ENCODE measurements at places on chromosomes 11 and 22.

DNA sequence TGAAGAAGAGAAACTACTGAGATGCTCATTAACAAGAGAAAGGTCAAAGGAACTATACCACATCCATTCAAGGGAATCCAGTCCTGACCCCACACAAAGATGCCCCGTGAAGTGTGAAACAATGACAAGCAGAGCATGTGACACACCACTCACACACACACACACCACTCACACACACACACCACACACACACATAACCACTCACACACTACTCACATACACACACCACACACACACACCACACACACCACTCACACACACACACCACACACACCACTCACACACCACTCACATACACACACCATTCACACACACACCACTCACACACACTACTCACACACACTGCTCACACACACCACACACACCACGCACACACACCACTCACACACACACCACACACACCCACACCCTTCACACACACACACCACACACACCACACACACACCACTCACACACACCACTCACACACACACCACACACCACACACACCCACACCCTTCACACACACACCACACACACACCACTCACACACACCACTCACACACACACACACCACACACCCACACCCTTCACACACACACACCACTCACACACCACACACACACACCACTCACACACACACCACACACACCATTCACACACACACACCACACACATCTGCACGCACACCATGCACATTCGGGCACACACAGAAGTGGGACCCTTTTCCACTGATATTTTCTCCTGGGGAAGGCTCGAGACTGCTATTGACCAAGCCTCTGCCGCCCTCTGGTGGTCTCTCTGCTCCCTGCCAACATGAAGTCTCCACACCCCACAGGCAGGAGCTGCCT is 32.0 kb upstream of the COMT start:
- DNase-seq, result peak; percentile 89

DNA sequence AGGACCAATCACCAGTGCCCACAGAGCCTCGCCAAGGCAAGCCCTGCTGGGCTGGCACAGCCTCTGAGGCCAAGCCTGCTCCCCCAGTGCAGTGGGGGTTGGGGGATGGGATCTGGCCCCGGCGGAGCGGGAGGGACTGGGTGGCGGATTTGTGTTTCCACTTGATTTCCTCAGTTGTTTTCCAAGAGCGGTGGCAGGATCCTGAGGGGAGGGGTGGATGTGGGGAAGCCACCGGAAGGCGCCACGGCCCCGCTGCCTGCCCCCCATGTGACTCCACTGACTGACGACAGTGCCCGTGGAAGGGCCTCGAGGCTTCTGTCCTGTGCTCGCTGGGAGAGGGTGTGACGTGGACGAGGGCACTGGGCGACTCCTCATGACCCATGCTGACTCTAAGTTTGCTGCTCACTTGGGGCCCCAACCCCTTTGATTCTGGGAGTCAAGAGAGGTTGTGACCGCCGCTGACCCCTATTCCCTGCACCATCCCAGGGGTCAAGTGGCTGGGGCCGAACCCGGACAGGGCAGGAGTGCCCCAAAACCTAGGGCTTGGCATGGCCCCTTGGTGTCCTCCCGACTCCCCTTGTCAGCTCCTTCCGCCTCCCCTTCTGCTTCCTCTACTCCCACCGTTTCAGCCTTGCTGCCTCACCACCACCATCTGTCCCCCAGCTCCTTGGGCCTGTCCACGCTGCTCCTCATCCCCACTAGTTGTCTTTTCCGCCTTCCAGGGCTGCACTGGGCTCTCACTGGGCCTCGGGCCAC is 23.5 kb upstream of the PICK1 start:
- DNase-seq, result no peak

DNA sequence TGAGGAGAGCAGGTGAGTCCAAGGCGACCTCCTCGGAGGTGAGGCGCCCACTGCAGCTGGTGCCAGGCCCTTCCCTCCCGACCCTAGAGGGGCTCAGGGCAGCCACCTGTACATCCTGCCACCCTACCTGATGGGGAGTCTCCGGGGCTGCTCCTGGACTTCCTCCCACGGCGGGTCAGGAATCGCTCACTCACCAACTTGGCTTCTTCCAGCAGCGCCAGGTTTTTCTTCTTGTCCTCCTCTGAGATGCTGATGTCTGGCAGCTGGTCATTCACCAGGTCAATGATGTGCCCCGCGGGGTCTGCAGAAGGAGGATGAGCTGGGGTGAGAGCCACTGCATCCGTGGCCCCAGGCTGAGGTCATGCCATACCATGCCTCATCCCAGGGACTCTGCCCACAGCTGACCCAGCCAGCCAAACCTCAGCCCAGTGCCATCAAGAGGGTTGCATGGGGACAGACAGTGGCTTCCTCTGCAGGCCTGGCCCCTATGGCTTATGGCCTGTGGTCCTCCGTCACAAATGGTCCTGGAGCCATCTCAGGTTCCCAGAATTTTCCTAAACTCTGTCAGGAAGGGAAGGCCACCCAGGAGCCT is 61.0 kb upstream of the LYVE1 start:
- no peak for DNase-seq

DNA sequence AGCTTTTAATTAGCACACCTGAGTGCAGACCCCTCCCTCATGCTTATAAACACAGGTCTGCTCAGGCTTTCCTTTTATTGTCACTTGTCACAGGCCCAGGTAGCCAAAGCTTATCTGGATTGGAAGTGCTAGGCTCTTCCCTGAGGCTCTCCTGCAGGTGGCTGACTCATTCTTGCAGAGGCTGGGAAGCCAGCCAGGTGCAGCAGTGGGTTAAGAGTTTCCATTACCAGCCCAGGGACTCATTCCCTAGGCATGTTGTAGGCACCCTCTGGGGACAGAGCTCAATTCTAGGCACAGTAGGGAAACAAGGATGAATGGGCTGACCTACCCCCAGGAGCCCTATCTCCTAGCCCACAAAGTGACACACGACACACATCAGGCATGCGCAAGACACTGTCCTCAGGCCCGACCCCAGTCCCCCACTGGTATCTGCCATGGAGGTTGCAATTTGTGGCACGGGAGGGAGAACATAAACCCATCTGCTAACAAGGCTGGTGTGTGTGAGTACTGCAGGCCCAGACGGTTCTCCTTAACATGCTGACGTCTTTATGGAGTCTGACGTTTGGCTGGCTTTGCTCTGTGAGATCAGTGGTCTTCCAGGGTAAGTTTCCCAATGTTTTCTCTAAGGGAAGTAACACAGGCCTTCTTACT is 94.2 kb downstream of the ABTB2 start:
- no peak for DNase-seq

GRCh38 chr11:119907122-119907851 is 178.3 kb upstream of the NECTIN1 start:
- DNase-seq, result no peak

- DNase-seq, result no peak
Measured at GRCh38 chr11:99884750-99885149, 802.3 kb upstream of the ARHGAP42 start.

DNA sequence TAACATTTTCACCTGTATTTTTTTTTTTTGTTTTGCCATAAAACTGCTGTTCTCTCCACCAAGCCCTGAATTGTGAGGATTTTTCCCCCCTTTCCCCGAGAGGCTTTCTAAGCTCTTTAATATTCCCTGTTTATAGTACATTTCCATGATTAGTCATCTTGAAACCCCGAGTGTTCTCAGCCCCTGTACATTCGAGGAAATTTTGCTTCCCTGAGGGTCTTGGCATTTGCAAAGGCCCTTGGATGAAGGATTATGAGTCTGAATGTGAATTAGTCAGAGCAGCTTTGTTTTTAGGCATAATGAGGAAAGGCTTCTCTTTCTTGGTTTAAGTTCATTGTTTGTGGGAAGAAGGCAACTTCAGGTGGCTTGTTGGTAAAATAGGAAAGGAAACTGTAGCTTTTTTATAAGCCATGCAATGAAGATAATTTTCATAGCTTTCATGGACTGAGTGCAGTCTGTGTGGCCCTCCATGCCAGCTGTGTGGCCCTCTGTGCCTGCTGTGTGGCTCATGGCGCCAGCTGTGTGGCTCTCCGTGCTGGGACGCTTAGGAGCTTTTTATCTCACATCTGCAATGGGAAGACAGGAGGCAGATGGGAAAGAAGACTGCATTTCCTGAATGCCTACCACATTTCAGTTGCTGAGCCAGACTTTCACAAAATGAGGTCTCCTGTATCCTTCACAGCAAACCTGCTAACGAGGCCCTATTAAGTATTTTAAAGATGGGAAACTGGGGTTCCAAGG is 129.0 kb downstream of the TEAD1 start:
- no peak for DNase-seq

GRCh38 chr11:64056213-64056785 is 20.6 kb downstream of the FLRT1 start:
- no peak for DNase-seq

GRCh38 chr11:117825538-117826189 is 1.1 kb upstream of the FXYD2 start:
- DNase-seq, result no peak

- no peak for DNase-seq
Measured at GRCh38 chr11:124467381-124467927, 22.0 kb upstream of the OR8B8 start.

- no peak for DNase-seq
Measured at GRCh38 chr22:30648825-30649224, 13.2 kb downstream of the SLC35E4 start.

- no peak for DNase-seq
Measured at GRCh38 chr22:32850591-32851517, 49.3 kb downstream of the TIMP3 start.

- DNase-seq, result no peak
Measured at GRCh38 chr11:44269369-44270351, 40.3 kb downstream of the ALX4 start.

GRCh38 chr22:36442506-36443197 is 38.8 kb downstream of the TXN2 start:
- no peak for DNase-seq

DNA sequence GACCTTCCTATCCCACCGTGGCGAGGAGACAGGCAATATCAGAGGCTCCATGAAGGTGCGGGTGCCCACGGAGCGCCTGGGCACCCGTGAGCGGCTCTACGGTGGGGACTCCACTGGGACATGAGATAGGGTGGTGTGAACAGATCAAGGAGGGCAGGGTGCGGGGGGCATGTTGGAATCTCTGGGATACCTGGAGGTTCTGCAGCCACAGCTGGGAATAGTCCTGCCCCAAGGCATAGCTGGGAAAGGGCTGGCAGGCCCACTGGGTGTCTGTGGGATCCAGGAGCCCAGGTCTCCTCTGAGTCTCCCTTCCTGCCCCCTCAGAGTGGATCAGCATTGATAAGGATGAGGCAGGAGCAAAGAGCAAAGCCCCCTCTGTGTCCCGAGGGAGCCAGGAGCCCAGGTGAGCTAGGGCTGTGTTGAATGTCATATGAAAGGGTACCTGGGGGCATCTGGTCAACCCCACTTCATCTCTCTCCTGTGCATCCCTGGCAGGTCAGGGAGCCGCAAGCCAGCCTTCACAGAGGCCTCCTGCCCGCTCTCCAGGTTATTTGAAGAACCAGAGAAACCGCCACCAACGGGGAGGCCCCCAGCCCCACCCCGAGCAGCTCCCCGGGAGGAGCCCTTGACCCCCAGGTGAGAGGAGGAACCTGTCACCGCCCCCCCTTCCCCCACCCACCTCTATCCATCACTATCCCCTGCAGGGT is 8.5 kb downstream of the PHOX2A start:
- DNase-seq, result peak; percentile 25

DNA sequence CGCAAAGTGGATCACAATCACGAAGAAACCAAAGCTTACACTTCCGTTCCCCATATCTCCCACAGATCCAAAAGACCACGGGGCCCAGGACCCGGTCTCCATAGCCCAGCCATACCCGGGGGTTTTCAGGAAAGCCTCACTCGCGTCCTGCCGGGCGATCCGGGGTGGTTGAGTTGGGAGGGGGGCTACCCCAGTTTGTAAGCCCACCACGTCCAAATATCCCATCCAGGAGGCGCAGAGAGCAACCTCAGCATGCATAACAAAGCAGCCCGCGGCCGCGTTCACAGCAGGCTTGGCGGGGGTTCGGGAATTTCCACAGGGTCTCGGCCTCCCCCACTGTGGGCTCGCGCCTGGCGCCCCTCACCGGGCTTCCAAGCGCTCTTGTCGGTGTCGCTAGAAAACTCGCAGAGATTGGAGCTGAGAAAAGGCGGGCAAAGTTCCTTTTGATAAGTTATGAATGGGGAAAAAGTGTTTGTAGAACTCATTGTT is 9.5 kb downstream of the SDF2L1 start:
- DNase-seq, result no peak

GRCh38 chr11:62004473-62004872 is 37.0 kb upstream of the FTH1 start:
- no peak for DNase-seq

GRCh38 chr22:23670378-23671295 is 20.2 kb upstream of the RGL4 start:
- no peak for DNase-seq

DNA sequence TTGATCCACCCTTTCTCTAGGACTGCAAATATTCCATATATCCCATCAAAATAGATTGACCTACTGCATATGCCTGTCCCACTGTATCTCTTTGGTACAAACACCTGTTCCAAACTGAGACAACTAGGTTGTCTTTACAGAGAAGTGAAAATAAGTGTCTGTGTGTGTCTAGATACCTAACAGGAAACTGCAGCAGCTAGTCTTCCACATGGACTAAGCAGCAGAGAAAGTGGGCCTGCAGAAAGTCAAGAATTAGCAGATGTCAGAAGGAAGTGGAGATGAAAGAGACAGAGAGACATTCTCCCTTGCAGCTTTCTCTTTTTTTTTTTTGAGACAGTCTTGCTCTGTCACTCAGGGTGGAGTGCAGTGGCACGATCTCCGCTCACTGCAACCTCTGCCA is 3.9 kb upstream of the RAB39A start:
- DNase-seq, result no peak

DNA sequence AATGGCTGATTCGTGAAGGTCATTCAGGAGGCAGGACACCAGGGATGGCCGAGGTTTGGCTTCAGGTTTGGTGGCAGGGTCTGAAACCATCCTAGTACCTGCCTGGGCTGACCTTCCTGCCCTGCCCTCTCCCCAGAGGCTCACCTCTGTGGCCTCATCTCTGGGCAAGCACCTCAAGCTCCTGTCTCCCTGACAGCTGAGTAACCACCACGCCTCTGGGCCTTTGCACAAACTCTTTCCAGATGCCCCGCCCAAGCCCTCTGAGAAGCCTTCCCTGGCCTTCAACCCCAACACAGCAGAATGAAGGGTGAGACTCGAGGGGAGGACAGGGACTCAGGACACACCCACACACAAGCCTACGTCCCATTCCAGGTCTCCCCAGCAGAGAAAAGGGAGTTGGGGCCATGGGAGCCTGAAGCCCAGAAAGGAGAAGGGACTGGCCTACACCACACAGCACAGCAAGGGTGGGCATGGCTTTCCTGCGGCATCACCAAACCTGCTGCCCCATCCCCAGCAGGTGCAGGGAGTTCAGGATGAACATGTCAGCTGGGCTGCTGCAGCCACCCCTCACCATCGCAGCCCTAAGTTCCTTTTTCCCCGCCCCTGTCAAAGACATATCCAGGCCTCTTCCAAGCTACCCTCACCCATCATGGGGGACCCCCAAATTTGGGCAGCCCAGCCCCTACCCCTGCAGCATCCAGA is 2.4 kb downstream of the SHISA8 start:
- no peak for DNase-seq

DNA sequence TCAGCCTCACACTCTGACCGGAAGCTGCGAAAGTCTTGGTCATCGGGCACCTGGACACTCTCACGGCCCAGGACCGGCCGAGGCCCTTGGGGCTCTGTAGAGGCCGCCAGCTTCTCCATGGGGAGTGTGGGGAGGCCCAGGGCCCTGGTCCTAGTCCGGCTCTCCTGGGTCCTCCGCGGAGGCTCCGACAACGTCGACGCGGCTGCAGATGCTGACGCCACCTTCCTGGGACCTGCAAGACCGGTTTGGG is 12.9 kb downstream of the STARD10 start:
- DNase-seq, result no peak

All from ecto neural progenitor cell (in vitro differentiated cells).